AML-193 (cell line): ENCODE measurements at places on chromosomes 11 and 22.

DNA sequence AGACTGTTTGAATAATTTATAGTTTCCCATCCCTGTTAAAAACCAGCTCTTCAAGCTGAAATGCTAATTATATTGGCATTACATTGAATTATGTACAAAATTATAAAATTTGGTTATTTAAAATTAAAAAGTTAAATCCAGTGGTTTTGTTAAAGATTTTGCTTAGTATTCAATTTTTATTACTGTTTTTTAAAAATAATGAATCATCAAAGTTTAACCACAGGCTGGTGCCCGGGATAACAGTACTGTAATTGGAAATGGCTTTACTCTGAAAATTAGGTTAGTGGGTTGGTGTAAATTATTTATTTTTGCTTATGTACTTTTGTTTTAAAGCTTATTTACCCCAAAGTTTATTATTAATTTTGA, 45.4 kb upstream of the WEE1 start:
- DNase-seq: no peak

DNA sequence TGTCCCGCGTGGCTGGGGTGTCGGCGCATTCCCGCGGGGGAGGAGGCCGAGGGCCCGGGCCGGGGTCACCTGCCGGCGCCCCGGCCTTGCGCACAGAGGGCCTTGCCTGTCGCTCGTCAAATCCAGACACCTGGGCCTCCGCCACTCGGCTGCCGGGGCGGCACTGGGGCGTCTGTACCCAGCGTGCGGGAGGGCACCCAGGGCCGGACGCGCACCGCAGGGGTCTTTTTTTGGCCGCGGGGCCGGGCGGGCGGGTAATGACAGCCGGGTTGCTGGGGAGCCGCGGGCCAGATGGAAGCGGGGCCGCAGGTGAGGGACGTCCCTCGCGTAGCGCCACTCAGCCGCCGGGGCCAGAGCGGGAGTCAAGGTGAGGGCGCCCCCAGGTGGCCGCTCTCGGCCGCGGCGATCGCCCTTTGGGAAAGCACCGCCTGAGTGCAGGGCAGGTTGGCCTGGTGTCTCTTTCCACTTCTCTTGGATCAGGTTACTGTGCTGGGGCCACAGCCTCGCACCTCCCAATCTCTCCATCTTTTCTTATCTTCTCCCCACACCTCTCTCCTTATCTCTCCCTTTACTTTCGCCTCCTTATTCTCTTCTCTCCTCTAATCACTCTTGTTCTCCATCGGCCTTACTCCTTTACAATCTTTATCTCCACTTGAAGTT, 3.5 kb downstream of the PHLDB1 start:
- peak; percentile 36 for DNase-seq

GRCh38 chr11:99020352-99021225, at the start of gene CNTN5:
TSS of gene CNTN5 (plus strand) at chr11:99020949.
- DNase-seq: no peak

GRCh38 chr11:73157101-73158010, 15.2 kb upstream of the FCHSD2 start:
- peak; percentile 56 for DNase-seq

- peak; percentile 80 for DNase-seq
Observed at GRCh38 chr11:17277024-17277584, 565 bp downstream of the NUCB2 start.

DNA sequence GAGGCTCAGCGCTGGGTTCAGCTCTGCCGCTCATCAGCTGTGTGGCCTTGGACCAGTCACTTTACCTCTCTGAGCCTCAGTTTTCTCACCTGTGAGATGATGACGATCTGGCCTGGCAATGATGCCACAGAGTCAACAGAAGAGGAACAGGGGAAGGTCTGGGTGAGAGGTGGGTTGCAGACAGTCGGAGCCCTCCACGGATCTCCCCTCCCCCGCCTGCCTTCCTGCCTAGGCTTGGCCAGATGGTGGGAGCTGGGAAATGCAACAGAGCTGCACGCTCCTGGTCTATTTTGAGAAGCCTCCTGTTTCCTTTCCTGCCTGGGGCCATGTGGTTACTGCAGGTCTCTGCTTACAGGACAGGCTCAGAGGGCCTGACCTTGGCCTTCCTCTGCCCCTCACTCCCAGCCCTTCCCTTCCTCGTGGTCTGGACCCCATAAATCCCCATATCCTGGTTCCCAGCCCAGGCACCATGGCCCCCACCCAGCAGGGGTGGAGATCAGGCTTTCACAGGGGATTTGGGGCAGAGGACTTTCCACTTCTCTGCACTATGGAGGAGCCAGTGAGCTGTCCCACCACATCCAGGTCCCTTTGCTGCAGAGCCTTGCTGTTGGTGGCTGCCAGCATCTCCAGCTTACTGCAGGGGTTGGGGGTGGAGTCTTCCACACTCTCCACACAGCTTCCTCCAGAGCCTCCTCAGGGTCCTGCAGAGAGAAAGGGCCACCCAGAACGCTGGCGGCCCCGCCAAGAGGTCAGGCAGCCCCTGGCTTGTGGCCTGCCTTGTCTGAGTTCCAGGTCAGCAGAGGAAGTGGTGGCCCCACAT, 46.9 kb downstream of the C11orf96 start:
- DNase-seq: no peak

- no peak for DNase-seq
Observed at GRCh38 chr11:85787809-85788760, 22.9 kb downstream of the SYTL2 start.

GRCh38 chr11:133978794-133979193, 22.0 kb upstream of the IGSF9B start:
- DNase-seq: no peak

DNA sequence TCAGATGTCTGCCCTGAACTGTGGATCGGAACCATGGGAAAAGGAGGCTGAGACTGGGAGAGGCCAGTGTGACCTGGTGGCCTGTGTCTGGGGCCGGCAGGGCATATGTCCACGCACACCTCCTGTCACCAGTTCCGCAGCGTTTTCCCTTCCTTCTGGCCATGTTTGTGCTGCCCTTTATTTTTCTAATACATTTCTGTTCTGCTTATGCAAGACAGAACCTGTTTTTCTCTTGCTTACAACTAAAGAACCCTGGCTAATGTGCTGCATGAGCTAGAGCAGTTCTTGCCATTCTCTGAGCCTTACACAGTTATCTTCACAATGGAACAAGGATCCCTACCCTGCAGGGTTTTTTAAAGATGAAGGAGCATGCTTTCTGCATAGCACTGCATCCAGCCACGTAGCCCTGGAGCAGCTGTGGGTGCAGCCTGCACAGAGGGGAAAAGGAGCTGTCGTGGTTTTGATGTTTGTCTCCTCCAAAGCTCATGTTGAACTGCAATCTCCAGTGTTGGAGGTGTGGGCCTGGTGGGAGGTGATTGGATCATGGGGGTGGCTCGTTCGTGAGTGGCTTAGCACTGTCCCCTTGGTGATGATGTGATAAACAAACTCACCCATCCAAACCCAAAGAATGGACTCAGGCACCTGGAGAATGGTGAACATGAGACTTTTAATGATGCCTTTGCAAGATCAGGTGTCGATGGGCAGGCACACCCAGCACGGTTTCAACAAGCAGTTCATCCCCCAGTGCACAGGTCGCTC, 84.8 kb upstream of the SHANK2 start:
- no peak for DNase-seq

DNA sequence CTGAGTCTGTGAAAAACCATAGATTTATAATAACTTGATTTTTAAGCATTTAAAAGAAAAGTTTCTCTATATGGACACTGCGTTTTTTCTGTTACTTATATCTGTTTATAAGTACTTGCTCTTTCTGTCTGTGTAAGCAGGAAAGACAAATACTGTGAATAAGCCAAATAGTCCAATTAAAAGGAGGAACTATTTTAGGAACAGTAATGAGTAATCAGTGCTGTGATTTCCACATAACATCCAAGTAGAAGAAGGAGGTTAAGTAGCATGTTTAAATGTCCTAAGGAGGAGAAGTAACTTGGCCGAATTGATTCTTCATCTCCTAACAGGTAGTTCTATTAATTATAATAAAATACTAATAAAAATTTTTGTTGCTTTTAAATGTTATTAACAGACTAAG, 40.8 kb downstream of the ZNF214 start:
- no peak for DNase-seq

GRCh38 chr11:18075444-18075843, 29.4 kb upstream of the TPH1 start:
- DNase-seq: no peak
